ENCODE measurements at places on chromosomes 4 and X.

DNA sequence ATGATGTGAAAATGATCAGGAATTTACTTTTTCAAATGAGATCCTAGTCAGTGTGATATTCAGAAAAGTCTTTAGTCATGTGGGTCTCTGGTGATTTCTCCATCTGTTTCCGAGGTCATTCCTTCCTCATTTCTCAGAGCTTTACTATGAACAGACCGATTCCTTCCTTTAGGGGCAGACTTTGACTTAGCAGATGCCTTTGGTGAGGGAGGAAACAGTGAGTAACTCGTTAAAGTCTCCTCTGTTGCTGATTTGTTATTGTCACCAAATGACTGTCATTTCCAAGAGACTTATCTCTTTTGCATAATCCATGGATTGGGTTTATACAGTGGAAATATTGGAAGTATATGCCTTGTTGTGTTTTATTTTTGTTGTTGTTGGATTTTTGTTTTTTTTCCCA is 76.2 kb upstream of the CD99 start:
- DNase-seq: peak; percentile 73

DNA sequence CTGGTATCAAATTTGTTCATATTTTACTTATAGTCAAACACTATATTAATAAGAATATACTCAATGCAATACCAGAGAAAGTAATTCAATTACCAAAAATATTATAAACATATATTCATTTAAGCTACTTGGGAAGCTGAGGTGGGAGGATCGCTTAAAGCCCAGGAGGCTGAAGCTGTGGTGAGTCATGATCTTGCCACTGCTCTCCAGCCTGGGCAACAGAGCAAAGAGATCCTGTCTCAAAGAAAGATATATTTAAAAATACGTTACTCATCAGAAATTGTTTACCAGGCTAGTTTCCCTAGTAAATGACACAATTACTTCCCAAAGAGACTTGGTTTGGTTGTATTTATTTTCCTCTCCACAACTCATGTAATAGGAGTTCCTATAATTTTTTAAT is 433.6 kb downstream of the GASK1B start:
- DNase-seq: no peak

DNA sequence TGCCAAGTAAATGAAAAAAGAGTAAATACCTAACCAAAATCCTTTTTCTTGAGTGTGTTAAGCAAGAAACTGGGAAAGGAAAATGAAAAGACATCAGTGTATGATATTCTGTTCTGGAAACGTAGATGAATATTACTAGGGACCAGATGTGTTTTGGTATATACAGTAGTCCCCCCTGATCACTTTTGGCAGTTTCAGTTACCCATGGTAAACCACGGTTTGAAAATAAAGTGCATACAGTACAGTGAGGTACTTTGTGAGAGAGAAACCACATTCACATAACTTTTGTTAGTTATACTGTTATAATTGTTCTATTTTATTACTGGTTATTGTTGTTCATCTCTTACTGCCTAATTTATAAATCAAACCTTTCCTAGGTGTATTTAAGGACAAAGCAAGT is 250.9 kb downstream of the TENM3 start:
- no peak for DNase-seq

- no peak for DNase-seq
Observed at GRCh38 chr4:148355442-148356123, 86.6 kb downstream of the NR3C2 start.

DNA sequence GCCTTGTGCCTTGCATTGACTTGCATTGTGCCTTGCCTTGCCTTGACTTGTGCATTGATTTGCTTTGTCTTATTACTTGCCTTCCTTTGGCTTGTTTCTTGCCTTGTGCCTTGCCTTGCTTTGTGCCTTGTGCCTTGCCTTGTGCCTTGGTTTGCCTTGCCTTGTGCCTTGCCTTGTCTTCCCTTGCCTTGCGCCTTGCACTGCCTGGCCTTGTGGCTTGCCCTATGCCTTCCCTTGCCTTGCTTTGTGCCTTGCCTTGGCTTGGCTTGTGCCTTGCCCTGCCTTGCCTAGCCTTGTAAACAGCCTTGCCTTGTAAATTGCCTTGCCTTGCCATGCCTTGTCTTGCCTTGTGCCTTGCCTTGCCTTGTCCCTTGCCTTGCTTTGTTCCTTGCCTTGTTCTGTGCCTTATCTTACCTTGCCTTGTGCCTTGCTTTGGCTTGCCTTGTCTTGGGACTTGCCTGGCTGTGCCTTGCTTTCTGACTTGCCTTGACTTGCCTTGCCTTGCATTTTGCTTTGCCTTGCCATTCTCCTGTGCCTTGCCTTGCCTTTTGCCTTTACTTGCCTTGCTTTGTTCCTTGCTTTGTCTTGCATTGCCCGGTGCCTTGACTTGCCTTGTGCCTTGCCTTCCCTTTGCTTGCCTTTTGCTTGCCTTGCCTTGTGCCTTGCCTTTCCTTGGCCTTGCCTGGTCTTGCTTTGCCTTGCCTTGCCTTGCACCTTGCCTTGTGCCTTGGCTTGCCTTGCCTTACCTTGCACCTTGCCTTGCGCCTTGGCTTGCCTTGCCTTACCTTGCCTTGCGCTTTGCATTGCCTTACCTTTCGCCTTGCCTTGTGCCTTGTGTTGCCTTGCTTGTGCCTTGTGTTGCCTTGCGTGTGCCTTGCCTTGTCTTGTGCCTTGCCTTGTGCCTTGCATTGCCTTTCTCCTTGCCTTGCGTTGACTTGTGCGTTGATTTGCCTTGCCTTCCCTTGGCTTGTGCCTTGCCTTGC is 97.5 kb downstream of the TAB3 start:
- DNase-seq: no peak

GRCh38 chr4:81485310-81485980 is 13.7 kb upstream of the RASGEF1B start:
- DNase-seq: no peak

DNA sequence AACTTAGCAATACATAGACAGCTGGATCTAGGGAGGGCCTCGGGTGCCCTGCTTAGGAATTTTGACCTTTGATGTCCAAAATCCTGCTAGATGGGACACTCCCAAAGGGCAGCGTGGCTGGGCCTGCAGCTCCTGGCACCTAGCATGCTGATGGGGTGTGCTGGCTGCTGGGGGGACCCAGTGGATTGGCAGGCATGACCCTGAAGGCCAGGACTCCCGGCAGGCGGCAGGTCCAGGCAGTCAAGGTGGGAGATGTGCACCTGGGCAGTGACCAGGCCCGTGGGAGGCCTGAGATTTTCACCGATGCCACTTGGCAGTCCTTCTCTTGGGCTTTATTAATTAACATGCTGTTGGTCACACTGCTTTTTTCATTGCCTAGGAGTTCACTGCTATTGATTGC is 84.3 kb downstream of the PSAPL1 start:
- DNase-seq: no peak

- DNase-seq: no peak
Observed at GRCh38 chrX:77731821-77732419, 54.1 kb downstream of the ATRX start.

DNA sequence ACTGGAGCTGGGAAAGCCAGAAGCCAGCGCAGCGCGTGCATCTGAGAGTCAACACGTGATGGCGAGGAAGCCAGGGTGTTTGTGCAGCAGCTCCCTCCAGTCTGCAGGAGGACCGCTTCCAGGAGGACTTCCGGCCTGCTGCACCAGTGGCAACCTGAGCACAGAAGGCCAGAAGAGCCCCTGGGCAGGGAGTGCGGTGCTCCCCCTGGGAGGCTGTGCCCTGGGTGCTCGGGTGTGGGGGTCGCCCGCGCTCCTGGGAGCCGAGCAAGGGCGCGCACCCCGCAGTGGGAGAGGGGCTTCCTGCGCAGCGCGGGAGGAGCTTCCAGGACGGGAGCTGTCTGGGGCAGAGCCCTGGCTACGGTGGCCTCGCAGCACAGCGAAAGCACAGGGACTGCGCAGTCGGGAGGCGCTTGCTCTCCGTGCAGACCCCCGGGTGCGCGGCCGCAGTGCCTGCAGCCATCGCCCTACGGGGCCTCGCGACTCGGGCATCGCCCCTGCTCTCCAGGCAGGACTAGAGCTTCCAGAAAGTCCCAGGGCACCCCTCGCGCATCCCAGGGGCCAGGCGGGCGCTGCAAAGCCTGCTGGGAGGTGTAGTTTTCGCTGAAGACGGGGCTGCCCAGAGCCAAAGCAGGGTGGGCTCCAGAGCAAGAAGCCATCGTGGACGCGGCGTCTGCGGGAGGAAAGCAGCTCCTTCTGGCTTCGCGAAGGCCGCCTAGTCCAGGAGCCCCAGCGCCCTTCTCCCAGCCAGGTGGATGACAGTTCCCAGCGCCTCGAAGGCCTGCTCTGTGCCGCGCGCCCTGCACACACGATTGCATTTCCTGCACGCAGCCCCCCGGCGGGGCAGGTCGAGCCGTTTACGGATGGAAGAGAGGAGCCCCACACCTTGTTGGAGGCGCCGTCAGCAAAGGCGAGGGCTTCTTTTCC is 24.1 kb upstream of the WFS1 start:
- DNase-seq: no peak

- no peak for DNase-seq
Observed at GRCh38 chr4:144179152-144179739, 38.7 kb upstream of the GYPA start.

DNA sequence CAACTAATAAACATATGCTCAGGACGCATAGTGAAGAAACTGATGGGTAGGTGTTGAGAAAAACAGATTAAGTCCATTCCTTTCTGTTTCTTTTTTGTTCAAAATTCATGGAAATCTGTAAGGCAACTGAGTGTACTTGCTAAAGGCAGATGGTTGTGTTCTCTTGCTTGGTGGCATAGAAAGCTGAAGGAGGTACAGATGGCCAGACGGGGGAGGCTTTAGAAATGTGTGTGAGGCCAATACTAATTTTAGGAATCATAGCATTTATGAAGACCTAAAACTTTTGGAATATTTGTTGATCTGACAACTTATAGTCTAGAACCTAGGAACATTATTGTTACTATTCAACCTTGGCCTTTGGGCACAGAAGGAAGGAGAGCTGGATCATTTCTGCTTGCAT is 56.8 kb upstream of the EMCN start:
- no peak for DNase-seq

- DNase-seq: no peak
Observed at GRCh38 chrX:39174772-39175417, 373.6 kb downstream of the MID1IP1 start.

DNA sequence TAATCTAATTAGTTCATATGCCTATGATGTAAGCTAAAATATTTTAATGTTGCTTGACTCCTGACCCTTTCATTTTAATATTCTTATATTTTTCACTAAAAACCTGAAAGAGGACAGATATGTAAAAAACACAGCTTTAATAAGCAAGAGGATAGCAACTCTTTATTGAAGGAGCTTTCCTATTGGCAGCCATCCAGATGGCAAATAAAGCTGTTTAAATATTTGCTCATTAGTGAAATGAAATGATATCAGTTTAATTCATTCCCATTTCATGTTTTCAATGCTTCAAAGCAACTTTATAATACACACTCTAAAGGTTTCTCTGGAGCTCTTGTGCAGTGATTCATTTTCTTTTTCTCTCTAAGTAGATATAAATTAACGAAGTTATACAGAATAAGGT is 473.4 kb downstream of the PCDH7 start:
- DNase-seq: no peak

DNA sequence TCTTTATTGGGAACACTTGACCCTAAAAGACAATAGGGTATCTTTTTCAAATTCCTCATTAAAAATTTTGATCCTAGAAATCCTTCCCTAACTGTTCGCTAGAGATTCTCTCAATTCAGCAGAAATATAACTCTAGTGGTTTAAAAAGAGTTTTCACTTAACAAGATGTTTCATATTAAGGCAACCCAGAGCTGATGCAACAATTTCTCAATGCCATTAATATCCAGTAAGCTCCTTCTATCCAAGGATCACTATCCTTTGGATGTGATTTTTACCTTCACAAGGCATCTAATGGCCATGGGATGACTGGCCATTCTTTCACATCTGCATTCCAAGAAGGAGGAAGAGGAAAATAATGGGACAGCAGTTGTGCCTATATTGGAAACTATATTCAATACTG is 183.4 kb downstream of the ANKRD50 start:
- peak; percentile 29 for DNase-seq

DNA sequence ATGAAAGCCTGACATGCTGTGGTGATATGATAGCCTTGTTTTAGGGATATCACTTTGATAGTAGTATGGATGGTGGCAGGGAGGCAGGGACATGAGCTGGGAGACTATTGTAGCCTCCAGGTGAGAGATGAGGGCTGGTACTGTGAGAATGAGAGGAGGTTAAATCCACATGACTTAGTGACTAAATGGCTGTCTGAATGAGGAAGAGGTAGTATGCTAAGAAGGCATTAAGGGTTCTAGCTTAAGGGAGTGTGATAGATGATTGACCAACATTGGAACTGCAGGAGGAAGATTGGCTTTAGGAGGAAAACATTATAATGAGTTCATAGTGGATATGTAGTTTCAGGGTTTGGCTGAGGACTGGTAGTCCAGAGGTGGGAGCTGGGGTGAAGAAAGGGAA is 195.0 kb upstream of the ANK2 start:
- DNase-seq: no peak

- no peak for DNase-seq
Observed at GRCh38 chr4:89427782-89428181, 120.2 kb upstream of the GPRIN3 start.

- DNase-seq: no peak
Observed at GRCh38 chr4:52477191-52477780, 181.8 kb downstream of the USP46 start.

GRCh38 chrX:97876697-97877407 is 993.1 kb downstream of the RPA4 start:
- DNase-seq: peak; percentile 18

- no peak for DNase-seq
Observed at GRCh38 chrX:74511704-74512103, 90.4 kb downstream of the SLC16A2 start.

GRCh38 chrX:55008571-55009358 is 8.6 kb downstream of the APEX2 start:
- peak; percentile 14 for DNase-seq

Measured in AG09309 (cell line).